ENCODE measurements at places on chromosomes 5 and 9. TPM values are rescaled to one million over a fixed set of nuclear protein-coding genes. Genes with fewer than 3 reads are reported as not detected.

The DPP7 gene
- 75.3 TPM for total RNA-seq

The PCDHB2 gene
- total RNA-seq: 2.2 TPM

The TXNDC8 gene
- total RNA-seq: not detected

The GPR21 gene
- total RNA-seq: 0.76 TPM

The ECM2 gene
- 0.56 TPM for total RNA-seq

The GLDC gene
- total RNA-seq: 28.3 TPM

The NUTM2G gene
- not detected for total RNA-seq

The ANKRD34B gene
- total RNA-seq: not detected

The PROP1 gene
- total RNA-seq: not detected

The CTSV gene
- total RNA-seq: 5.7 TPM

The BARX1 gene
- 0.12 TPM for total RNA-seq

The PCDHGA6 gene
- 1.2 TPM for total RNA-seq

The FGF1 gene
- total RNA-seq: 0.88 TPM

The TTLL11 gene
- total RNA-seq: 3.1 TPM
